ENCODE measurements at places on chromosomes 4 and X.

DNA sequence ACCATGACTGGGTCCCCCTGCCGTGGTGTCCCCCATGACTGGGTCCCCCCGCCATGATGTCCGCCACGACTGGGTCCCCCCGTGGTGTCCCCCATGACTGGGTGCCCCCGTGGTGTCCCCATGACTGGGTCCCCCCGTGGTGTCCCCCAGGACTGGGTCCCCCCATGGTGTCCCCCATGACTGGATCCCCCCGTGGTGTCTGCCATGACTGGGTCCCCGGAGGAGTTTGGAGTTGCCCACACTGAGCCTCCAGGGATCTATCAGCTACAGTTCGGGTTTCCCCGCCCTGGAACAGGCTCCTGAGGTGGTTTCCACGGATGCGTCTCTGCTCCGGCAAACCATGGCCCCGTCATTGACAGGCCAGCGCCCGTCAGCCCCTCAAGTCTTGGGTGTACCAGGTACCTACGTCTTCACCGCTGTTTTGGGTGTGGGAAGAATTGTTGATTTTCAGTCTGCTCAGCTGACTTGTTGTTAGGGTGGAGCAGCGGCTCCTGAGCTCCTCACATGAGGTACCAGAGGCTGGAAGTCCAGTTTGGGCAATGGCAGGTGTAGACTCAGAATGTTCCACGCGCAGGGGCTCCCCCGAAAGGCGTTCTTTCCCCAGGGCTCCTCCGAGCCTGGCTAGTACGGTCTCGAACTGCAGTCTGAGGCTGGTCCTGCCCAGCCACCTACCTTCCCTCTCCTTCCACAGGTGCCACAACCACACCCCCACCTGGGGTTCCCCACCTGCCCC is 8.3 kb upstream of the PDE6B start:
- DNase-seq: no peak

GRCh38 chr4:21780148-21780547 is 168.4 kb downstream of the KCNIP4 start:
- DNase-seq: no peak

- peak; percentile 94 for DNase-seq
These were observed at the start of gene CXCL8 for GRCh38 chr4:73740353-73740778. Gene CXCL8 (plus strand): TSS chr4:73740569. CDS start chr4:73740659, 90 bp downstream.

- DNase-seq: peak; percentile 64
These were observed 342.5 kb upstream of the FSTL5 start for GRCh38 chr4:162506253-162506652.

DNA sequence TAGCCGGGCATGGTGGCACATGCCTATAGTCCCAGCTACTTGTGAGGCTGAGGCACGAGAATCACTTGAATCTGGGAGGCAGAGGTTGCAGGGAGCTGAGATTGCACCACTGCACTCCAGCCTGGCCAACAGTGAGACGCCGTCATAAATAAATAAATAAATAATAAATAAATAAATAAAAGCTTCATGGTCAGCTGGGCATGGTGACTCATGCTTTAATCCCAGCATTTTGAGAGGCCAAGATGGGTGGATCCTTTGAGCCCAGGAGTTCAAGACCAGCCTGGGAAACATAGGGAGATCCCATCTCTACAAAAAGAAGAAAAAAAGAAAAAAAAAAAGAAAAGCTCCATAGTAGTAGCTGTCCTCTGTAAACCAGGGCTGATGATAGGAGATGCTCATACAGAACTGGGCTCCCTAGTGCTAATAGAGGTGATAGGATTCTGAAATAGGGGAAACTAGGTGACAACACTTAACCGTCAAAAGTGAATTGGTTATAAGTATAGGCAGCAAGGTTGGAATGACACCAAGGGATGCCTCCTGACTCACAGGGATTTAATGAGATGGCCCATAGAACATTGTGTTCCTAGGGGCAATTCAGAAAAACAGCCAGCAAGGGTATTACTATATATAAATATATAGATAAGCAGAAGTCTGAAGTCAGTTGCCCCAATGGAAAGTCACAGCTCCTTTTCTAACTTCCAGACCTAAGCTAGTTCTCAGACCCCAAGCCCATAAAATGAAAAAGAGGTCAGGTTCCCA is 41.8 kb upstream of the ARHGEF6 start:
- DNase-seq: peak; percentile 3

GRCh38 chrX:10450959-10451355 is 169.4 kb downstream of the MID1 start:
- DNase-seq: no peak

- no peak for DNase-seq
These were observed 269.9 kb upstream of the FAT4 start for GRCh38 chr4:125044886-125045285.

DNA sequence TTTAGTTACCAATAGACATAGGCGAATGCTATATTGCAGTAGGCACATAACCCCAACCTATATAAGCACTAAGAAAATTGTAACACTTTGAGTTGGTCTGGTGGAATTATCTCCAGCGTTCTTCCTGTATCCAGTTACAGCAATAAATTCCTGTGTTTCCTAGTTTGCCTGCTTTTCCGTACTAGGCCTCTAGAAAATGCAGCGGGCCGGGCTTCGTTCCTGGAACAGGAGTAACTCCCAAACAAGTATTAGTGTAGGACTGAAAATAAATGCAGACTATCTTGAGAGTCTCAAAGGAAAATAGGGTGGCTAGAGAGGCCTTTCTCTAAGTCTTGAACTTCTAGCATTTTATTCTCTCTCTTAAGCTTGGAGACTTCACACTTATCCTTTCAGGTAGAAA is 159.8 kb downstream of the OR13H1 start:
- no peak for DNase-seq

GRCh38 chrX:151633157-151633556 is 62.1 kb upstream of the PRRG3 start:
- no peak for DNase-seq

- no peak for DNase-seq
These were observed 411.4 kb downstream of the GPAT3 start for GRCh38 chr4:83947125-83947829.

- DNase-seq: peak; percentile 87
These were observed at the start of gene FAM3A for GRCh38 chrX:154515966-154516655. Gene FAM3A (minus strand): TSS chrX:154516232. CDS start chrX:154515772, 460 bp downstream.

DNA sequence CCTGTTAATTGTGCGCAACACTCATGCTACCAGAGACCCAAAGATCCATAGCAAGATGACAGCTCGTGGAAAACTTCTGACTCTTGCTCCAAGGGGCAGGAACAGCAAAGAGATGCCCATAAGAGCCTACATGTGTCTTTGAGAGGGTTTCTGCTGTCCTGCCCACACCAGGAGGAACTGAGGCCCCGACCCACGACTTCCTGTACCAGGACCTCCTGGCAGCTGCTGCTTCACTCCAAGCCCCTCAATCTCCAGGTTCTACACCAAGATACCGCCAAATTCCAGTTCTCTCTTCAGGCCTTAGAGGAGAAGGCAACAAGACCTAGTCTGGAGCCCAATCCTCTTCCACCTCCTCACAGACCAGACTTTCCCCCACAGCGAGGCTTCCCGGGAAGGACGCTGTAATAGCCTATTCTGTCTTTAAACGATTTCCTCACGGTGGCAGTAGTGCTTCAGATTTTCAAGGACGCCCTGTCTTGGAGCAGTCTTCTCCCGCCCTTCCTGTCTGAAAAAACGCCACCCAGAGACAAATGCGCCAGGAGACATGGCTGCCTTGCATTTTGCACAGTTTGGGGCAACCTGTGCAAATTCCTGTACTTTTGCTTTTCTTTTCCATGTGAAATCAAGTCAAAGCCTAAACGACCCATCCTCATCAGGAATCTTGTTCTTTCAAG is 230.2 kb upstream of the STK26 start:
- peak; percentile 93 for DNase-seq

GRCh38 chrX:137227151-137227550 is 193.4 kb upstream of the GPR101 start:
- no peak for DNase-seq

- DNase-seq: no peak
These were observed 71.2 kb downstream of the TSPAN7 start for GRCh38 chrX:38632516-38632915.

- no peak for DNase-seq
These were observed 203.3 kb downstream of the MAPK10 start for GRCh38 chr4:86156531-86156930.

DNA sequence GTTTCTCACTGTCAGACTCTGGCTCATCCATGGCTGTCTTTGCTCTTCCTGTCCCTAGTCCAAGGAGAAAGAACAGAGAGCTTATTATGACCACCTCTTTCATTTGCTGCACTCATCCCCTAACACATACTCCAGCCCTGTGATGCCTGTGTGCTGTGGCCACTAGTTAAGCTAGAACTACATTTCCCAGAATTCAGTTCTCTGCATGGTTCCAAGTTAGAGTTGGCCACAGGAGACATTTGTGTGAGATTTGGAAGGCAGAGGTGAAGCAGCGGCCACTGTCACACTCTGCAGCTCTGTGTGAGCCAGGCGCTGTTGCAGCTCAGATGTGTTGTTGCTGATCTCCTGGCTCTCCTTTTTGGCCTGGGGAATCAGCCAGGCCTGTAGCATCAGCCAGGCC is 188.2 kb upstream of the ATP6AP2 start:
- no peak for DNase-seq

- DNase-seq: peak; percentile 21
These were observed 105.6 kb downstream of the C4orf51 start for GRCh38 chr4:145785391-145786008.

DNA sequence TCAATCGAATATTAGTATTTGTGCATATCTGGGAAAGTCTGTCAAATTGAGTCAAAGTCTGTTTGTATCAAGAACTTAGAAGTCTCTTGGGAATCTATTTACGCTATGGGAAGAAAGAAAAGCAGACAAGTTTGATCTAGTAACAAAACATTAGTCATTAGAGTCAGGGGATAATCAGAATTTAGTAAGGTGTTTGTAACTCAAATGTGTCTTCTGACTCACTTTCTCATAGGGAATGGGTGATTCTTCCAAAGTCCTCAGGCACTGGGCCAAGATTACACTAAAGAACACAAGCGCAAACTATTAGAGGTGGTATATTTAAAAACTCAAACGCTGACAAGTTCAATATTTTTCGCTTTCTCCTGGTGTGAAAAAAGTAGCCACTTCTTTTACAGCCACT is 926.5 kb downstream of the PDHA2 start:
- no peak for DNase-seq

DNA sequence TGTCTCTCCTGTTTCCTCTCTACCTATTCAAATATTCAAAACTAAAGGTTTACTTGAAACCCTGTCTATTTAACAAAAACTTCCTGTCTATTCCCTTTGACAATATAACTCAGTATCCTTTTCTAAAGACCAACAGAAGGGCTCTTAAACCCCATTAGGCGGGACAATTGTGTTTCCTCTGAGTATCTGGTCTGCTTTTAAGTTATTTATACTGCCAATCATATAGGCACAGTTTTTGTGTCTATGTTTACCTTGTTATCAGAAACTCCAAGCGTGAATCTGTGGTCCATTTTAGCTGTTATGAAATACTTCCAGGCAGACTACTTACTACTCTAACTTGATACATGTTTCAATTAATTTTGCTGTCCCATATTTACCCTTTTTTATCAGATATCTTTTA is 350.0 kb upstream of the CTSO start:
- no peak for DNase-seq

DNA sequence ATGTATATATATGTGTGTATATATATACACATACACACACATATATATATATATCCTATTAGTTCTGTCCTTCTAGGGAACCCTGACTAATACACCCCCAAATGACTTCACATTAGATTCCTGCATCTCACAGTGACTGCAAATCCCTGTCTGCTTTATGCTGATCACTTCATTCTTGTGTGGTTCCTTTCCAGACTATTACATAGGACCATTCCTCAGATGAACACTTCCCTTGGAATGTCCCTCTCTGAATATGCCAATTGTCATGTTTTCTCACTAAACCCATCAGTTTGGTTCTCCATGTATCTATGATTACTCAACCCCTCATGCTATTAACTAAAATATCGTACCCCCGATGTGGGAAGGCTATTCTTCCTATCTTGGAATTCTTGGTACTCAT is 605.2 kb upstream of the NR3C2 start:
- peak; percentile 10 for DNase-seq

GRCh38 chrX:16573781-16574180 is 76.2 kb upstream of the S100G start:
- DNase-seq: peak; percentile 55

- peak; percentile 34 for DNase-seq
These were observed at the start of gene MAB21L2 for GRCh38 chr4:150582146-150582872. Gene MAB21L2 (plus strand): TSS chr4:150582151. CDS start chr4:150583030, 879 bp downstream.

DNA sequence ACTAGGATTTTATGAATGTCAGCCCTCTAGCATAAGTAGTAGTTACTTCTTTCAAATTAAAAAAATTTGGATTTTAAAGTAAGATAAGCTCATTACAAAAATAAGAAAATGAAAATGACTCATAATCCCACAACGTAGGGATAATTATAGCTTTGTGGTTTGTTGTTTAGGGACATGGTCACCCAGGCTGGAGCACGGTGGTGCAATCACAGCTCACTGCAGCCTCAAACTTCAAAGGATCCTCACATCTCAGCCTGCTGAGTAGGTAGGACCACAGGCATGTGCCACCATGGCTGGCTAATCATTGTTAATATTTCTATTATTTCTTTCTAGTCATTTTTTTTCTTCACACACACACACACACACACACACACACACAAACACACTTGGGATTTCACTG is 57.6 kb downstream of the PLAC1 start:
- peak; percentile 59 for DNase-seq

GRCh38 chrX:24498181-24498580 is 33.1 kb downstream of the PDK3 start:
- peak; percentile 23 for DNase-seq

DNA sequence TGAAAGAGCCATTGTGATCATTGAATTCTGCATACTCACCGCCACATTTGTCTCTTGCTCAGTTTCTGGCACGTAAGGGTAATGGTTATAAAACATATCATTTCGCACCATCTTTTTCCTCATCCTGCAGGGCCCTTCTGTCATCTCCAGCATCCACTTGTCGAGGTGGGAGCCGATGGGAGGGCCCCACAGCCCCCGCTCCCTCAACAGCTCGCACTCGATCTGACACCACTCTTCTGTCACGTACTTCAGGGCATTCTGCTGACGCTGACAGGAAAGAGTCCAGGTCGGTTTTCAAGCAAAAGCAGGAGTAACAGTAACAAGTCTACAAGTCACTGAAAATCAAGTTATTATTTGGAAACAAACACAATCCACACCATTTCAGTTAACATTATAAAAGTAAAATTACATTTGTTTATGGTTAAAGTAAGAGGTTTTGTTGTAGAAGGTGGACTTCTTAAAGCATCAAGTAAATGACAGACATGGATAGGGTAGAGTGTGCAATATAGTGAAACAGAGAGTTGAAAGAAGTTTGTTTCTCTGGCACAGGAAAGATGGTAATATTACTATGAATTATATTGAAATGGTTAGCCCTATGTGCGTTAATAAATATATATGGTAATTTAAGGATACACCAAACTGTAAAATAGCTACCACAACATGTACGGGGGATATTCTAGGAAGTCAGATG is 150.6 kb downstream of the CDS1 start:
- no peak for DNase-seq

- DNase-seq: no peak
These were observed 70.8 kb upstream of the EPGN start for GRCh38 chr4:74237425-74237966.

- DNase-seq: no peak
These were observed 21.5 kb upstream of the CLDN24 start for GRCh38 chr4:183343730-183344129.
